ENCODE measurements at places on chromosomes 7 and 10. TPM values are rescaled to one million over a fixed set of nuclear protein-coding genes. Genes with fewer than 3 reads are reported as not detected.

The TACC2 gene
- total RNA-seq: not detected

The GIMAP4 gene
- total RNA-seq: 0.40 TPM

The VAX1 gene
- total RNA-seq: not detected

The CABCOCO1 gene
- total RNA-seq: not detected

The BLNK gene
- total RNA-seq: 238 TPM

The OPN4 gene
- not detected for total RNA-seq

The MYL10 gene
- not detected for total RNA-seq

DNA sequence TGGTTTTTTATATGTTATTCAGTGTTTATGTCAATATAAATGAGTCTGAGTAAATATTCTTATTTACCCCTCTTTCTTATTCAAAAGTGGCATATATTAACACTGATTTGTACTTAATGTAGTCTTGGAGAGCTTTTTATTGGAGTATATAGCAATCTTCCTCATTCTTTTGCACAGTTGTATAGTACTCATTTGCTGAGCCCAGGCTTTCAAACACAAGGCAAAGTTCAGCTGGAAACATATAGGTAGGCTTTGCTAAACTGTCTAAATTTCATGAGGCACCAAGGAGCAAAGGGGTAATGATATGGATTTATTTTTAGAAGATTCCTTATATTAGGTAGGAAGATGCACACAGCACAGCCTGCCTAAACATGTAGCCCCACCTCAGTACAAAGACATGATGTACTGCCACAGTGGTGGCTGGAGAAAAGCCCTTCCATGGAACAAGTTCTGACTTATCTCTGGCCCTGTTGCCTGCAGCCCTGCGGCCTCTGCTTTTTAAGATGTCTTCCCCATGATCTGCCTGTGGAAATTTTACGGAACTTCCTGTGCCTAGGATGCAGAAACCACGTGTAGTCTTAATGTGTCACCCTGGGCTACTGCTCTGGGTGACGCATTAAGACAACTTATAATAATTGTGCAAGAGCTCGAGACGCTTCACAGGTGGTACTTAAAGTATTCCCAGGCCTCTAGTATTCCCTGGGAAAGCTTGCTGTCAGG, 9.6 kb upstream of the PDCD4 start:
- H3K27me3 ChIP-seq: no peaks in the 10 kb centered on the region
- DNase-seq: no peak
- H3K27ac ChIP-seq: peak overlapping the region; percentile 72

GRCh38 chr7:42964293-42964692, 32.1 kb downstream of the MRPL32 start:
- no peak overlapping the region for H3K27ac ChIP-seq
- H3K36me3 ChIP-seq: no peaks in the 10 kb centered on the region
- H3K4me1 ChIP-seq: no peaks in the 10 kb centered on the region
- H3K4me3 ChIP-seq: no peak overlapping the region
- DNase-seq: no peak

DNA sequence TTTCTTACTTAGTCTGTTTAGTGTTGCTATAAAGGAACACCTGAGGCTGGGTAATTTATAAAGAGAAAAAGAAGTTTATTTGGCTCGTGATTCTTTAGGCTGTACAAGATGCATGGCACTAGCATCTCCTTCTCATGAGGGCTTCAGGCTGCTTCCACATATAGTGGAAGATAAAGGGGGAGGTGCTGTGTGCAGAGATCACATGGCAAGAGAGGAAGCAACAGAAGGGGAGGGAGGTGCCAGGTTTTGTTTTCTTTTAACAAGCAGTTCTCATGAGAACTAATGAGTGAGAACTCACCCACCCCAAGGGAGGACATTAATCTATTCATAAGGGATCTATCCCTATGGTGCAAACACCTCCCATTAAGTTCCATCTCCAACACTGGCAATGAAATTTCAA, 17.3 kb downstream of the CYP2E1 start:
- no peak overlapping the region for H3K4me3 ChIP-seq
- no peak overlapping the region for H3K27ac ChIP-seq

- no peak overlapping the region for H3K4me3 ChIP-seq
- H3K27me3 ChIP-seq: no peaks in the 10 kb centered on the region
- peaks cover 31% of the 10 kb centered on the region for H3K4me1 ChIP-seq
- DNase-seq: no peak
Observed at GRCh38 chr10:17199351-17199804, 2.1 kb downstream of the TRDMT1 start.

DNA sequence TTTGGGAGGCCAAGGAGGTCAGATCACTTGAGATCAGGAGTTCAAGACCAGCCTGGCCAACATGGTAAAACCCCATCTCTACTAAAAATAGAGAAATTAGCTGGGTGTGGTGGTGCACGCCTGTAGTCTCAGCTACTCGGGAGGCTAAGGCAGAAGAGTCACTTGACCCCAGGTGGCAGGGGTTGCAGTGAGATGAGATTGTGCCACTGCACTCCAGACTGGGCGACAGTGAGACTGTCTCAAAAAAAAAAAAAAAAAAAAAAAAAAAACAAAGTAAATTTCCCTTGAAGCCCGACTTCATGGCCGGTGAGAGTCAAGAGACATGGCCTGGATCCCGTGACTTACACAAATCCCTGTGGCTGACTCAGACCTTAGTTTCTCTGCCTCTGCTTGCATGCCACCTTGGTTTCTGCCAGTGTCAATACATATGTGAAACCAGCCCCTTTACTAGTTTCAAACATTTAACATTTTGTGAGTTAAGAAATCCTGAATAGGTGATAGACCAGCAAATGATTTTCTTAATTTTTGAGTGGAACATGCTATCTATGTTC, 62.8 kb downstream of the ZEB1 start:
- H3K36me3 ChIP-seq: no peaks in the 10 kb centered on the region
- DNase-seq: no peak
- no peaks in the 10 kb centered on the region for H3K27me3 ChIP-seq
- peaks cover 25% of the 10 kb centered on the region for H3K4me1 ChIP-seq
- H3K4me3 ChIP-seq: no peak overlapping the region

DNA sequence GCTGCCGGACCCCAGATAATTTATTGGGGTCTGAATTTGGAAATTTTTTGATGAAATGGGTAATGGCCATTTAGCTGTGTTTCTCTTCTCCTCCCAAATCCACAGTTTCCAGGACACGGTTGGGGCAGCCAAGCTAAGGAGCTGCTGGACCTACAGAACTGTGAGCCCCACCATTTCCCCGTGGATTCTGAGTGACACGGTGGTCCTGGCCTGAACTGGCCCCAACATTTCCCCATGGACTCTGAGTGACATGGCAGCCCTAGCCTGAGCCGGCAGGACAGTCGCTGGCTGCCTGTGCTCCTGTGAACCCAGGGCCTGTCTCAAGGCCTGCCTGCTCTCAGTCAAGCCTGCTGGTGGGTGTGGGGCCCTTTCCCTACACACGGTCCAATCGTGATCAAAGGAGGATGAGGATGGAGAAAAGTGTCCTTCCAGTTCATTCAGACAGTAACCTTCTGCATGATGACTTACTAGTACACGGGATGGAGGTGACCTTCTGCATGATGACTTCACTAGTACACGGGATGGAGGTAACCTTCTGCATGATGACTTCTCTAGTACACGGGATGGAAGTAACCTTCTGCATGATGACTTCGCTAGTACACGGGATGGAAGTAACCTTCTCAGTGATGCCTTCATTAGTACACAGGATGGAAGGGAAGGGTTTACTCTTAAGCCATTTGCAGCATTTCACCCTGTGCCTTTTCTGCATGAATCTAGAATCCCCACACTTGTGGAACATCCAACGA, 359.9 kb downstream of the GLRX3 start:
- H3K27me3 ChIP-seq: no peaks in the 10 kb centered on the region
- H3K27ac ChIP-seq: no peak overlapping the region
- H3K4me3 ChIP-seq: no peak overlapping the region

DNA sequence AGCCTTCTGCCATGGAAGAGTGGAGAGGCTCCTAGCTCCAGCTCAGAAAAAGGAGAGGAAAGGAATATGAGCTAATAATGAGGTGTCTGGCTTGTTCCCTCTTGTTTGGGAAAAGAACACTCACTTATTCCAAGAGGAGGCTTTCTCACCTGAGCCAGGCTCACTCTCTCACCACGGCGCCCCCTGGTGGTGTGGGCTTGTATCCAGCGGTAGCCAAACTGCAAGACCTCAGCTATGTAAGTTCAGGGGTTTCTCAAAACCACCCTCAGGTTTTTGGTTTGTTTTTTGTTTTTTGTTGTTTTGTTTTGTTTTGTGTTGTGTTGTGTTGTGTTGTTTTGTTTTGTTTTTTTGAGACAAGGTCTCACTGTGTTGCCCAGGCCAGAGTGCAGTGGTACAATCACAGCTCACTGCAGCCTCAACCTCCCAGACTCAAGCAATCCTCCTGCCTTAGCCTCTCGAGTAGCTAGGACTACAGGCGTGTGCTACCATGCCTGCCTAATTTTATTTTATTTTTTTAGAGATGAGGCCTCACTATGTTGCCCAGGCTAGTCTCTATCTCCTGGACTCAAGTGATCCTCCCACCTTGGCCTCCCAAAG, 124.0 kb downstream of the TMEM130 start:
- no peak overlapping the region for H3K27ac ChIP-seq
- peaks cover 12% of the 10 kb centered on the region for H3K27me3 ChIP-seq
- peak; percentile 62 for DNase-seq
- no peak overlapping the region for H3K4me3 ChIP-seq
- no peaks in the 10 kb centered on the region for H3K36me3 ChIP-seq
- H3K4me1 ChIP-seq: no peaks in the 10 kb centered on the region

DNA sequence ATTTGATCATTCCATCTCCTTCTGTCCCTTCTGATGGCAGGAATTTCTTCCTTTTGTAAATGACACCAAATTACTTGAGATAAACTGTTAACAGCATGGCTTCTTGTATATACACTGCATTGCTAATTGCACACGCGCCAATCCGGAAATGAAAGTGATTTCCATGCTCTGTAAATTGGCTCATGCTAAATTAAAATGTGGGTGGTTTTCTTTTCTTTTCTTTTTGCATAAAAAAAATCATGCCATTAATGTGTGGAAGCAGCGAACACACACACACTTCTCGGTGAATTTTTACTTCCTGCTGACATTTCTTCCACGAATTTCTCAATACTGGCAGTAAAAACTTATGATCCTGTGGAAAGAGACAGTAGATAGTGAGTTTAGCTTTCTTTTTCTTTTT, 123.1 kb upstream of the CCDC6 start:
- H3K36me3 ChIP-seq: no peaks in the 10 kb centered on the region
- H3K27ac ChIP-seq: no peak overlapping the region
- no peaks in the 10 kb centered on the region for H3K27me3 ChIP-seq
- H3K4me1 ChIP-seq: peaks cover 11% of the 10 kb centered on the region
- no peak for DNase-seq

DNA sequence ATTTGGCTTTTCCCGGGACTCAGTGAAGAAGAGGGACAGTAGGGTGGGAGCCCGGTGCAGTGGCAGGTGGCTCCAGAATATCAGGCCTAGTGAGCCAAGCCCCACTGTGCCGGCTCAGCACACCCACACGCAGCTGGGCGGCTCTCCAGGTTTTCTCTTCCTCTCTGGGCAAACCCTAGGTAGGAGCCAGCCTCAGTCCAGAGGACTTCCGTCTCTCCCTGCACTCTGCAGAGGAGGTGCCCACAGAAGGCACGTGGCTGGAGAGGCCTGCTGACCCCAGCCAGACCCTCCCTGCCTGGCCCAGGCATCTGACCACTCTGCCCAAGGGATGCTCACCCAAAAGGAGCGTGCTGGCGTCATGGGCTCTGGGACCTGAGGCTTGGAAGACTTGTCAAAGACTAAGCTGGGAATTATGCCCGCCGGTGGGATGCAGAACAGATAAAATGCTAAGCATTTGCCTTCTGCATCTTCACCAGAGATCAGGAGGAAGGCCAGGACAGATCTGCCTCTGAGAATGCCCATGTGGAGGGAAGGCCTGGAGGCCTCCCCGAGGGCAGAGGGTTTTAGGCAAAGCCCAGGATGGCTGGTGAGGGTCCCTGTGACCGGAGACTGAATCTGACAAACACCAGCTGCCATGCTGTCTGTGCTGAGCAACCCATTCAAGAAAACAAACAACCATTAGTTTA, 40.2 kb downstream of the TCERG1L start:
- H3K36me3 ChIP-seq: no peaks in the 10 kb centered on the region
- no peak overlapping the region for H3K27ac ChIP-seq
- no peaks in the 10 kb centered on the region for H3K4me1 ChIP-seq

DNA sequence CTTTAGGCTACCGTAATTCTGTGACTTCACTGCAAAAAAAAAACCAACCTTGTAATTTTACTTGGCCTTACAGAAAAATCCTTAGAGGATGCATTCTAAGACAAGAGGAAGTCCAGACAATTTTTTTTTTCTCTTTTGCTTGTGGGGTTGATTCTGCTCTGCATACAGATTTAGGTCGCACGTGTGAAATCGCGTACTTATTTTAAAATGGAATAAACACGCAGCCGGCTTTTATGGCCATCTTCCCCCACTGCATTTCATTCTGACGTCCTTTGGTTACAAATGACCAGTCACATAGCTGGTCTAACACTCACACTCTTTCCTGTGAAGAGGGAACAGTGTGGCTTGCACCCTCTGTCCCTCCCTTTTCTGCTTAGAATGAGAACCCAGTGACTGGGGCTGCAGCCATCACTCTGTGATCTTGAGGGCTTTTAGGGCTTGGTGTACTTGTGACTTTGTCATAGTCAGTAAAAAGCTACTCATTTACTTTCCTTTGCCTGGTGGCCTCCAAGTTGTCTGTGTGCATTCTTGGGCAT, 63.6 kb upstream of the CARD11 start:
- H3K27me3 ChIP-seq: peaks cover 11% of the 10 kb centered on the region
- no peaks in the 10 kb centered on the region for H3K36me3 ChIP-seq
- H3K4me3 ChIP-seq: no peak overlapping the region
- H3K4me1 ChIP-seq: no peaks in the 10 kb centered on the region

GRCh38 chr10:5958077-5958476, 19.3 kb downstream of the IL15RA start:
- H3K36me3 ChIP-seq: peaks cover 49% of the 10 kb centered on the region
- no peaks in the 10 kb centered on the region for H3K4me1 ChIP-seq
- no peak overlapping the region for H3K27ac ChIP-seq
- H3K27me3 ChIP-seq: no peaks in the 10 kb centered on the region
- no peak overlapping the region for H3K4me3 ChIP-seq

DNA sequence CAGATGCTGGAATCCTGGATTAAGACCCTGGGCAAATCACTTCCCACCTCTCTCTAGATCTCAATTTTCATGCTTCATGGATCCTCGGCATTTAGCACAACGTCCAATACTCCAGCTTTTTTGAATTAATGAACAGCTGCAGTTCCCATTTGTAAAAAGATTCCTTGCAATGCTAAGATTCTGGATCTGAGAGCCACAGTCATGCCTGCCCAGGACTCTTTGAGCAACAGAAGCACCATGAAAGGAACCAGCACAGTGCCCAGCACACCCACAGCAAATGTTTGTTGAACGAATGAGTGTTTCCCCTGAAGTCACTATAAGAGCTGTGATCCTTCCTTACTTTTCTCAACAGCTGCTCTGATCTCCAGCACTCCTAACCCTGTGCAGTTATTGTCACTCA, 20.8 kb upstream of the DDIT4 start:
- no peak overlapping the region for H3K4me3 ChIP-seq
- H3K27me3 ChIP-seq: no peaks in the 10 kb centered on the region

DNA sequence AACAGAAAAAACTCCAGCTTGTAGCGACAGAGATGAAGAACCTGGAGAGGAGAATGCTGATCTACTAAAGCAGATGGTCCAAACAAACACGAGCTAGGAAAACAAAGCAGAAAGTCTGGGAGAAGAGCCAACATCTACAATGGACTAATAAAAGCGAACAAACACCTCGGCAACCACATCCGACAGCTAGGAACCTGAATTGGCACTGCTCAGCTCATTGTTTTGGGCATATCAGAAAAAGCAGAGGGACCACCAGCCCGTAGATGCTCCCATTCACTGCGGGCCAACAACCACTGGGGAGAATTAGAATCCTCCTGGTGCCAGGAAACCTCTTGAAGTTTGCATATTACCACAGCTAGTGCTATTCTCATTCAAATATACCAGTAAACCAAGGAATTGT, 204.7 kb downstream of the NXPH1 start:
- no peaks in the 10 kb centered on the region for H3K4me1 ChIP-seq
- H3K4me3 ChIP-seq: no peak overlapping the region
- no peak overlapping the region for H3K27ac ChIP-seq

All from activated B cell treated with CpG ODN at 0.5 μM for 24 hours (primary cell).